ENCODE measurements at places on chromosomes 12 and 14. TPM values are rescaled to one million over a fixed set of nuclear protein-coding genes. Genes with fewer than 3 reads are reported as not detected.

DNA sequence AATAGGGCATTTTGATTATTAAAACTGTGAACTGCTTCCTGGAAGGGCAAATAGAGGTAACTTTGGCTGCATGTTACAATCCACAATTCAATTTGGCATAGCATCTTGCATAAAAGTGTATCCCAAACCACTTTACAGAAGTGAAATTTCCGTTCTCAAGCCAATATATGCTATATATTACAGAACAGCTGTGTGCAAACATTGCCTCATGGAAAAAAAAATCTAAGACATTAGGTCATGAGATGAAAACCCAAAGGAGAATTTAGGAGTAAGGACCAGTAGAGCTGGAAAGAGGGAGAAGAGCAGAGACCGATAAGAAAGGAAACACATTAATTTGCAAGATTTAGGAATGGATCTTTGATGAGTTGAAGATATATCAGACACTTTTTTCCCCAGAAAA, 239.2 kb downstream of the PAX9 start:
- DNase-seq: no peak

DNA sequence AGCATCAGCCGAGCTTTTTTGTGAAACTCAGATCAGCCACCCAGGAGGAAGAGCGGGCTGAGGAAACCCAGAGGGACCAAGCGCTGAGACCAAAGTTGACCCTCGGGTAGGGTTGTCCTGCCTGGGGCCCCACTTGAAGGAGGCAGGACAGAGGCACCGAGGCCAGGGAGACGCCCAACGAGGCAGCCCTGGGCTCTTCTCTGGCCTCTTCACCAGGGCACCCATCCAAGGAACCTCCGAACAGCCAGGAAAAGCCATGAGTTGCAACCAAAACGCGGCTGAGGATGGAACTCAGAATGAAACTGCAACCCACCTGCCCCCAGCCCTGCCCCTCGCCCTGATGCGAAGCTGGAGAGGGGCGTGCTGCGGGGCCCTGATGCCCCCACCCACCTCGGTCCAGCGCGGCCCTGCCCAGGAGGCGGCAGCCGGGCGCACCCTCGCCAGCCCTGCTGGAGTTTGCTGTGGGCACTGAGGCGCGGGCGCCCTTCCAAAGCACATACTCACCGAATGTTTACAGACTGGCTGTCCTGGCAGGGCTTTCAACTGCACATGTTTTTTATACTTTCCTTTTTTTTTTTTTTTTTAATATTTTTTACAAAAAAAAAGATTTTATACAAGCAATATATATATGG, 41.9 kb downstream of the JDP2 start:
- DNase-seq: peak; percentile 82

GRCh38 chr14:53167602-53168328, 14.6 kb upstream of the DDHD1 start:
- no peak for DNase-seq

DNA sequence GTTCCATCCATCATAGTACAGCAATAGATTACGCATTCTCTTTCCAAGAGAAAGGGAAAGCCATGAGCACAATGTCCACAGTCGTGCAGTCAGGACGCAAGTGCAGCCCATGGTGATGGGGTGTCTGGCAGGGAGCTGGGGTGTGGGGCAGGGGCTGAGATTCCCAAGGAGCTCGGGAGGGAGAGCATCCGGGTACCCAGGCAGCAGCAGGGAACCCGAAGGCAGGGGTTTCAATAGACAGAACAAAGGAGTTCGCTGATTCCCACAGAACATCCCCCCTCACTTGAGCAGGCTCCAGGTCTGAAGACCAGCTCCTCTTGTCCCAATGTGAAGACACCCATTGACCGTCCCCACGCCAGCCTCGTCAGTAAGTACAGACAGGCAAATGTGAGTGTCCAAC, 13.5 kb downstream of the ANHX start:
- DNase-seq: no peak

DNA sequence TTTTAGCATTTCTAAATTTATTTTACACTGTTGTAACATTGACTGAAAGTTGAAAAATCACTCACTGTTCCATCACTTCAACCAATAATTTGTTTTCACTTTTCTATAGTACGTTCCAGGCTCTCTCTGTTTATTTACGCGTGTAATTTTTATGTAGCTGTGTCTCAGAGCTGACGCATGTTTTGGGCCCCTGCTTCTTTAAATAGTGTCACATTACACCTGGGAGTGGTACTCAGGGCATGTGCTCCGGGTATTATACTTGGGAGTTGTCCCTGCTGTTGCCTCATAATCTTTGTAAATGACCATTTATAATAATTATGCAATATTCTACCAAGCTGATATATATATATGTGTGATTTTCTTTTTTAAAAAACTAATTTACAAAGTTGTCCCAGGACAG, 132.8 kb upstream of the CPM start:
- no peak for DNase-seq

The SCN8A gene
- polyA plus RNA-seq: 3.3 TPM

Data from left lung (tissue), 14 donors.